ENCODE measurements at places on chromosomes 12 and 14.

GRCh38 chr12:9588749-9589148 lies 19.0 kb downstream of the KLRB1 start:
- DNase-seq = no peak

DNA sequence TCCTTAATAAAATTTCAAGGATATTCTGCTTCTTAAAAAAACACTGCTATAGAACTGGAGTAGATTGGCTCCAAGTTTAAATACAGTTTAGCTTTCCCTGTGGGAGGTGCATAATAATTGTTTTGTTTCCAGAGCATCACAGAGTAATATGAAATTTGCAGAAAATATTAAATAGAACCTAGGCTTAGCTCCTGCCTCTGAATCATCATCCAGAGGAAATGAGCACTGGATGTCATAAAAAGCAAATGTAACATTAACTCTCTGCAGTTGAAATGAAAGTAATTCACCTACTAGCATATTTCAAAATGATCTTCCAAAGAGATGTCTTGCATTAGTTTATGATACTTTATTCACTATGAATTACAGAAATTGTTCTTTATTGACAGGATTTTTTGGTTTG lies 769.8 kb downstream of the C12orf50 start:
- DNase-seq = peak; percentile 71

DNA sequence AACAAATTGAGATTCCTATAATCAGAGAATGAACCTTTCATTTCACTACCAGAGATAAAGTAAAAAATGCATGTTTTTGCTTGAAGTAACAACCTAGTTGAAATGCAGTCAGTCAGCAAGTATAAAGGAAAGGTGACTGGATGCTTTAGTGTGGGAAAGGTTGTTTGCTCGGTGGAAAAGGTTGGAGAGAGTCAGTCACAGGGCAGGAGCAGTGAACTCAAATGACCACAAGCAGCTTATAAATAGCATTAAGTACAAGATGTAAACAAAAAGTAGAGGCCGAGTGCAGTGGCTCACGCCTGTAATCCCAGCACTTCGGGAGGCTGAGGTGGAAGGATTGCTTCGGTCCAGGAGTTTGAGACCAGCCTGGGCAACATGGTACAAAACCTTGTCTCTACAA lies 98.1 kb upstream of the FGD4 start:
- peak; percentile 67 for DNase-seq

- DNase-seq = no peak
Measured at GRCh38 chr12:85523197-85523596, 243.2 kb downstream of the ALX1 start.

DNA sequence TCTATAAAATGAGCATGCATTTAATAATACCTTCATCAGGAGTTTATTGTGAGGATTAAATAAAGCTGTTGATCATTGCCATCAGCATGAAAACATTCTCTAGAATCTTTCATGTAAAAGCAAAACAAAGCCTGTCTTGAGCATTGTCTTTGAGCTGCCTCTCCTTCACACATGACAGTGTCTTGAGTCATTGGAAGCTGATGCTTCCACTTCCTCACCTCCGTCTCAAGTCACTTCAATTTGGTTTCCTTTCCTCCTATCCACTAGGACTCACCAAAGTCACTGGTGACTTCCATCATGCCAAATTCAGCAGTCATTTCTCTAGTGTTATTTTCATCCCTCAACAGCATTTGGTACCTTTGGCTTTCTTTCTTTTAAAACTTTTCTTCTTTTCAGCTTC lies 31.6 kb upstream of the MYBPC1 start:
- DNase-seq = peak; percentile 3

- DNase-seq = peak; percentile 3
Measured at GRCh38 chr12:119153477-119154434, 25.0 kb upstream of the HSPB8 start.

DNA sequence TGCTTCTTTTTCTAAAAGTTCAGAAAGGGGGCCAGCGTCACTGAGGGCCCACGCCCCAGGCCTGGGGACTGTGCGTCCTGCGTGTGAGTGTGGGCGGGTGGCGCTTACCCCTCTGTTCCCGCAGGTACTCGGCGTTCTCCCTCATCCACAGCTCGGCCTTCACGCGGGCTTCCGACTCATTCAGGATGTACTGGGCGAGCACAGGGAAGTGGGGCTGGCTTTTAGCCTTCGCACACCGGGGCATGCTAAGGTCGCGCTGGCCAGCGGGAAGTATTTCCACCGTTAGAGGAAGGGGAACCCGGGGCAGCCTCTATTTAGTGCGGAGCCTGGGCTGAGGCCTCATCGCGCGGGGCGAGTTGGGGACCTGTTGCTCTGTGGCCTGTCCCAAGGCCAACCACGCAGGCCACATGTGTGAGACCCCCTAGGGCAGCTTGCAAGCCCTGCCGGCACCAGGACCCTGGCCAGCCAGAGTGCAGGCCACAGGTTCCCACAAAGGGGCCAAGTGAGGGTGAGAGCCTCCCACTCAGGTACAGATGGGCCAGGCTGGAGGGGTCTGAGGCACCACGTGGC lies 29.2 kb upstream of the BTBD6 start:
- no peak for DNase-seq

DNA sequence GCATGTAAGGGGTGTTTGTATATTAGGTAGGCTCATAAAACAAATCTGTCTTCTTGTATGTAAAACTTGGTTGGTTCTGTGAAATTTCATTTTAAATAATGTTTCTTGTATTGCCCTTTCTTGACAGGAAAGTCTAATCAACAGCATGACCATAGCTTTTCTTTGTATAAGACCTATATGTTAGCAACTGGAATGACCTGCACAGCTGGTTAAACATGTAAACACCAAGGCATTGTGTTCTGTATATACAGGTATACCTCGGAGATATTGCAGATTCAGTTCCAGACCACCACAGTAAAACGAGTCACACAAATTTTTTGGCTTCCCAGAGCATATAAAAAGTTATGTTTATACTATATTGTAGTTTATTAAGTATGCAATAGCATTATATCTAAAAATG lies 183.6 kb downstream of the ERC1 start:
- no peak for DNase-seq

- DNase-seq = peak; percentile 87
Measured at GRCh38 chr12:104213952-104214351, 1.6 kb upstream of the TXNRD1 start.

- no peak for DNase-seq
Measured at GRCh38 chr12:65739606-65740005, 84.7 kb upstream of the HMGA2 start.

DNA sequence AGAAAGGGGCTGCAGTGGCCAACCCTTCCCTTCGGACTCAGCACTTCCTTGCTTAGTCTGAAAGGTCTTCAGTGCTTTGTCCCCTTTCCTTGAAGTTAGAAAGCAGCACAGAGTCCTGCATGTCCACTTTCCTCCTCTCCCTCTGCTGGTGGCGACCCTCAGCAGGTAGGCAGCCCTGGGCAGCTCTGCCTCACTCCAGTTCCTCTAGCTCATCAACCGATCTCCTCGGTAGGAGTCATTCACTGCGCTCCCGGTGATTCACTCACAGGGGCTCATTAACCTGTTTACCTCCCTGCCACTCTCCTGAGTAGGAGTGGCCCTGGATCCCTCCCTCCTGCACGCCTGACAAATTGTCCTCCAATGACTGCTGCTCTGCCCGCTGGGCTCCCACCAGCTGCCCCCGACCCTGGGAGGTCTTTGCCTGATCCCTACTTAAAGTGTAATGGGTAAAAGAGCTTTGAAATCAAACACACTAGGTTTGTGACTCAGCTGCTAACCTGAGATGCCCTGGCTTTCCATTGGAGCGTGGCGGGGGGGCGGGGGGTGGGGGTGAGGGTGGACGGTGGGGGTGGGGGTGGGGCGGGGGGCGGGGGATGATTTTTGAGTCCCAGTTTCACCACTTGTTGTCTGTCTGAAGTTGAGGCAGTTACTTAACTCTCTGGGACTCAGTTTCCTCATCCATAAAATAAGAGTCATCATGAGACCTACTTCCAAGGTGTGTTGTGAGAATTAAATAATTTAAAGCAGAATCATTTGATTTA lies 4.2 kb downstream of the SCNN1A start:
- DNase-seq = peak; percentile 84

DNA sequence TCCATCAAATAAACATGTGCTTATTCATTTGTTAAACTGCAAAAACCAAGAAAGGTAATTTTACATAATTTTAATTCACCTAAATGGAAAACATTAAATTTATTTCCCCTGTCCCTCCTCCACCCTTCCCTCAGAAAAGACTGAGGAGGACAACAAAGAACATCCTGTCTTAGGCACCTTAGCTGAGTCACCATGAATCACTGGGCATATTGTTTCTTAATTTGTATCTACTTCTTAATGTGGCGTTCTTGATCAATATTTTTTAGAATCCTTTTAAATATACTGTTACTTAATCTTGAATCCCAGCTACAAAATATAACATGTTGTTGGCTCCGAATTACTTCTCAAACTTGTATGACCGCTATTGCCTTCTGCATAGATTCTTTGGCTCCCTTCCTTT lies 23.5 kb downstream of the SIX6 start:
- DNase-seq = no peak

DNA sequence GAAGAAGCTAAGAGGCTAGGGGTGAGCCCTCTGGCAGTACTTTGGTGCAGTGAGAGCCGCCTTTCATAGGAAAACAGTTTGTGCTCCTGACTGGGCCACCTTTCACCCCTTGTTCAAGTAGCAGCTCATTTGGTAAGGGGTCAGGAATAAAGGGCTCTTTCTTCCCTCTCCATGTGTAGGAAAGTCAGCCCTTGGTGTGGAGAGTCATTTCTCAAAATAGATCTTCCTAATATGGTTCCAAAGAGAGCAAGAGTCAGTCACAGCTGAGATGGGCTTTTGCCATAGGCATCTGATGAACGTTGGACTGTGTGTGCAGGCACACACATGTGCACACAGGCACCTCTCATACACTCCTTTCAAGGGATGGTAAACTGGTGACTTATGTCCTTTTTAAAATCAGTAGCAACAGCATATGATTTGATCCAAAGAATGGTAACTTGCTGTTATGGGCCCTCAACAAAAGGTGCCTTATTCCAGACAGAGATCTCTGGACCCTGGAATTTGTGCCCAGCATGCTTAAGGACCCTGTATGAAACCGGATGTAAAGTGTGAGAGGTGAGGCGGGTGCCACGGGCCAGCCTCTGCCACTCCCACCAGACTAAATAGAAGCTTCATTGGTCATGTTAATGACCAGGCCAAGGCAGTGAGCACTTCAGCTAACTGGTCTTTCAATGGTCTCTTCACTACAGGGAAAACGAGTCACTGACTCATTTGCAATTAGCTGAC lies 16.7 kb upstream of the RIC8B start:
- no peak for DNase-seq

- DNase-seq = peak; percentile 62
Measured at GRCh38 chr14:51576117-51576430, 75.6 kb upstream of the FRMD6 start.

- no peak for DNase-seq
Measured at GRCh38 chr12:14239935-14240872, 125.3 kb upstream of the ATF7IP start.

DNA sequence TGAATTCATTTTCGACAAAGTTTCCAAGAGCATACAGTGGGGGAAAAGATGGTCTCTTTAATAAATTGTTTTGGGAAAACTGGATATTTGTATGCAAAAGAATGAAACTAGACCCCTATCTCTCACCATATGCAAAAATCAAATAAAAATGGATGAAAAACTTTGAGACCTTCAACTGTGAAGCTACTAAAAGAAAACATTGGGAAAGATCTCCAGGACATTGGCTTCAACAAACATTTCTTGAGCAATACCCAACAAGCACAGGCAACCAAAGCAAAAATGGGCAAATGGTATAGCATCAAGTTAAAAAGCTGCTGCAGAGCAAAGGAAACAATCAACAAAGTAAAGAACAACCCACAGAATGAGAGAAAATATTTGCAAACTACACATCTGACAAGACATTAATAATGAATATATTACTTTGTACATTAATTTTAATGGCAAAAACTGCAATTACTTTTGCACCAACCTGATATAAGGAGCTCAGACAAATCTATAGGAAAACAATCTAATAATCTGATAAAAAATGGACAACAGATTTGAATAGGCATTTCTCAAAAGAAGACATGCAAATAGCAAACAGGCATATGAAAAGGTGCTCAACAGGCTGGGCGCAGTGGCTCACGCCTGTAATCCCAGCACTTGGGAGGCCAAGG lies 50.7 kb downstream of the NUBPL start:
- no peak for DNase-seq

DNA sequence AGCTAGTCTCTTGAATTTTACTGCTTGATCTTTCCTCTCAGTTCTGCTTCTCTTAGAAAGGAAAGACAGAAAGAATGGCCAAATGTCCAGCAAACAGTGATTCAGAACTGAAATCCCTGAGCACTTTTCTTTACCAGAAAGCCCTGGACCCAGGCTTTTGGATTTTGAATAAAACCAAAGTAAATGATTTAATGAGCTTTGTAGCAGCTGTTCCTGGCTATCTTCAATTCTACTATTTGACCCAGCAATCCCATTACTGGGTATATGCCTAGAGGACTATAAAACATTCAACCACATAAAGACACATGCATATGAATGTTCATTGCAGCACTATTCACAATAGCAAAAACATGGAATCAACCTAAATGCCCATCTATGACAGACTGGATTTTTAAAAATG lies 187.2 kb downstream of the PRKD1 start:
- no peak for DNase-seq

DNA sequence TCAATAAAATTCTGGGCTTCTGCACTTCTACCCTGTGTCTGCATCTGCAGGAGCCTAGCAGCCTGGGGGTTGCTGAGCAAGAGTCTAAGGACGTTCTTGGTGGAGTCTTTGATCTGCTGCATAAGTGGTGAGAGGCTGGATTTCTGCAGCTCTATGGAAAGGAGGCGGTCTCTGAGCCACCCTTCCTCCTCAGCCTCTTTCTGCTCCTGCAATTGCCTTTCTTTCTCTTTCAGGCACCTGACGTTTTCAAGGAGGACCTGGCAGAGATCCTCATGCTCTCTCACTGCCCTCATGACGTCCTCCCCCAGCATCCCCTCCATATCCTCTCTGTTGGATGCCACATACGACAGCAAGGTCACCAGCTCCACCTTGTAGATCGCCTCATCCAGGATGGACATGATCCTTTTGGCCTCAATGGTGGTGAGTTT lies 13.6 kb upstream of the TPCN1 start:
- DNase-seq = no peak

DNA sequence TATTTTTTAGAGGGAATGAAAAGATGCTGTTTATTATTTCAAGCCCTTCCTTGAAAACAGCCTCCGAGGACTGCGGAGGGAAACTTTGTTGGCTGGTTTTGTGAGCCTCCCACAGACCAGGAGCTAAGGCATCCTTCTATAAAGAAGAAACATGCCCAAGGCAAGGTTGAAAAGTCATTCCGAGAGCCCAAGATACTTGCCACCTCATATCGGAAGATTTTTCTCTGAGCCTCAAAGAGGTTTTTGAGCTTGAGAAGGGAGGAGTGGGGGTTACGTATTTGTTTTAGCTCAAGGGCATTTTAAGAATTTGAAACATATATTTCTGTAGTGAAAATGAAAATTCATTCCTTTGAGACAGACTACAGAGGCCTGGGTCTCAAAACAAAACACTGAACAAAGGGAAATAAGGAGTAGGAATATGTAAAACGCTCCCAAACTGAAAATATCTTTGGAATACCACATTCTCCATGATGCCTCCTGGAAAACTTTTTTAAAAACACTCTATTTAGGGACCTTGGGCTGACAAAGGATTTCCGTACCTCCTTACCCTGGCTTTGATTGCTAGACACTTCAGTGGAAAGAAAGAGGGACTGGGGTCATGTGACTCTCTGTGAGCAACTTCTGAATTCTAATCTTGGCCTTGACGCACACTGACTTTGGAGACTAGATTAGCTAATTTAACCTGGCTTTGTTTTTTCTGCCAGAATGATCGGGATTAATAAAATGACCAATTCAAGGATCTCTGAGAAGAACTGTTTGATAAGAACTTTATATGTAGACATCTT lies 180.9 kb downstream of the SRGAP1 start:
- no peak for DNase-seq

- no peak for DNase-seq
Measured at GRCh38 chr14:68081489-68081888, 261.9 kb downstream of the RAD51B start.

Data from iris pigment epithelial cell (primary cell).